ENCODE measurements at places on chromosomes 7 and 10.

GRCh38 chr7:43803865-43804264 is 45.4 kb downstream of the BLVRA start:
- no peak for DNase-seq

GRCh38 chr10:75397496-75398199 is 3.9 kb downstream of the ZNF503 start:
- no peak for DNase-seq

GRCh38 chr7:1961701-1962276 is 271.0 kb downstream of the MAD1L1 start:
- no peak for DNase-seq

DNA sequence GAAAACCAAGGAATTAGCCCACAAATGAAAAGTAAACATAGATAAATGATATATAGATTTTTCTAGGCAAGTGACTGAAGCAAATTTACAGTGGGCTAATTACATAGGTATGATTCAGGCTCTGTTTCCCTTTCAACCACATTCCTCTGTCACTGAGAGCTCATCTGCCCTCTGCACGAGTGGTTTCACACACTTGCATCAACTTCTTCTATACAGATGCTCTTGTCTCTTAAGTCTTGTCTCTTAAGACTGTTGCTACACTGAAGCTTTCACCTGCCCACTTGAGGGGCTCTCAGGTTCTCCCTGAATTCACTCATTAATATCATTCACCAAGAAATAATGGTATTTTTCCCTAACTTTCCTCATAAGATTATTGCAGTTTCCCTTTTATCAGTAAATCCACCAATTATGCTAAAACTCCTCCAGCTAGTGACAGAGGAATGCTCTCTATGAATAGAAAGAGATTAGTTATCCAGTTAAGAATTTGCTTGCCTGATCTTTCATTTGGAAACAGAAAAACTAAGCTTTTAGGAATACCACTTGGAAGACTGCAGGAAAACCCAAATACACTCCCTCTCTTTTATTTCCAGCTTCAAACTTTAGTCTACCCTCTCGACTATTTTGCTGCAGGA is 95.7 kb downstream of the ELAPOR2 start:
- DNase-seq: no peak

DNA sequence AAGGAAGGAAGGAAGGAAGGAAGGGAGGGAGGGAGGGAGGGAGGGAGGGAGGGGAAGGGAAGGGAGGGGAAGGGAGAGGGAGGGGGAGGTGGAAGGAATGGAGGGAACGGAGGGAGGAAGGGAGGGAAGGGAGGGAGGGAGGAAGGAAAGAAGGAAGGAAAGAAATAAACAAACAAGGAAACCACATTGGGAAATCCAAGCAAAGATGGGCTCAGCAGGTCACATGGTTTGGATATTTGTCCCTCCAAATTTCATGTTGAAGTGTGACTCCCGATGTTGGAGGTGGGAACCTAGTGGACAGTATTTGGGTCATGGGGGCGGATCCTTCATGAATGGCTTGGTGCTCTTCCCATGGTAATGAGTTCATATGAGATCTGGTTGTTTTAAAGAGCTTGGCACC is 454.6 kb upstream of the C7orf33 start:
- DNase-seq: no peak

DNA sequence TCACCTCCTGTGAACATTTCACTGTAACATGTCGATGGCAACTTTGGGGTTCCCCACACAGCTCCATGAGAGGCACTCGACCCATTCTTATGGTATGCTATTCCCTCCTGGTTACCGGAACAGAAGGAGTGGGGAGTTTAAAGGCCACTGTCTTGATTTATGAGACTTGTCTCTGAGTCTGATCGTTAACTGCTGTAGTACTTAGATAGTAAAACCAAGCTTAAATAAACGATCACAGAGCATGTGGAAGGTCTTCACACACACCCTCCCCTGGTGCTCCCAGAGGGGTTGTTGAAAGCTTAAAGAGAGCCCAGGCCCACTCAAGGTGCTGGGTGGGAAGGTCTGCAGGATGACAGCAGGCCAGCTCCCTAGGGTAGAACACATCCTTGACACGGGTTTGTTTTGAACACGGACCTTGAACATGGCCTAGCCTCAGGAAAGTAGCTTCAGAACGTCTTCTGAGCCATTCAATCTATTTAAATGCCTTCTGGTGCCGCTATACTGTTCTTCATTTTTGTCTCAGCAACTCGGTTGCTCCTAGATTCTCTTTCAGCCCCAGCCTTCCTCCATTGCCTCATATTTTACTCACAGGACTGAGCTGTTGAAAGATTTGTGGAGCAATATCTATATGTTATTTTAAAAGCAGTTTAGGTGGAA is 335.3 kb downstream of the FGFR2 start:
- no peak for DNase-seq

DNA sequence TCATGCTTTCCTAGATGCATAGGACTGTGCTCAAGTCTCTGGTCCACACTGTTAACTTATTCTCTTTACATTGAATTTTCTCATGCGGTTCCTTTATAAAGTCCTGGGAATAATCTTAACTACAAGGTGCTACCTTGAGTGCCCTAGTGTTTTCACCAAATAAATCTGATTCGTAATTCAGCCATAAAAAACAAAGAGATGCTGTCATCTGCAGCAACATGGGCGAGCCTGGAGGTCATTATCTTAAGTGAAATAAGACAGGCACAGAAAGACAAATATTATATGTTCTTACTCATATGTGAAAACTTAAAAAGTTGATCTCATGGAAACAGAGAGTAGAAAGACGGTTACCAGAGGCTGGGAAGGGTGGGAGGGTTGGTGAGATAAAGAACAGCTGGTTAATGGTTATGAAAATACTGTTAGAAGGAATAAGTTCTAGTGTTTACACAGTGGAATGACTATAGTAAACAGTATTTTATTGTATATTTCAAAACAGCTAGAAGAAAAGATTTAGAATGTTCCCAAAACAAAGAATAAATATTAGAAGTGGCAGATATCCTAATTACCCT is 38.3 kb downstream of the NT5C3A start:
- DNase-seq: no peak

GRCh38 chr7:127887631-127888030 is 143.6 kb downstream of the LRRC4 start:
- no peak for DNase-seq

GRCh38 chr7:99083068-99083651 is 60.7 kb downstream of the SMURF1 start:
- no peak for DNase-seq

- DNase-seq: no peak
Measured at GRCh38 chr10:84054743-84055142, 84.6 kb upstream of the GHITM start.

- DNase-seq: peak; percentile 30
Measured at GRCh38 chr10:3465406-3465891, 292.9 kb upstream of the PITRM1 start.

- no peak for DNase-seq
Measured at GRCh38 chr10:31723106-31723750, 205.4 kb downstream of the ARHGAP12 start.

- DNase-seq: no peak
Measured at GRCh38 chr10:72310241-72310633, 36.5 kb downstream of the DDIT4 start.

- peak; percentile 51 for DNase-seq
Measured at GRCh38 chr10:13271552-13272163, 28.2 kb downstream of the PHYH start.

DNA sequence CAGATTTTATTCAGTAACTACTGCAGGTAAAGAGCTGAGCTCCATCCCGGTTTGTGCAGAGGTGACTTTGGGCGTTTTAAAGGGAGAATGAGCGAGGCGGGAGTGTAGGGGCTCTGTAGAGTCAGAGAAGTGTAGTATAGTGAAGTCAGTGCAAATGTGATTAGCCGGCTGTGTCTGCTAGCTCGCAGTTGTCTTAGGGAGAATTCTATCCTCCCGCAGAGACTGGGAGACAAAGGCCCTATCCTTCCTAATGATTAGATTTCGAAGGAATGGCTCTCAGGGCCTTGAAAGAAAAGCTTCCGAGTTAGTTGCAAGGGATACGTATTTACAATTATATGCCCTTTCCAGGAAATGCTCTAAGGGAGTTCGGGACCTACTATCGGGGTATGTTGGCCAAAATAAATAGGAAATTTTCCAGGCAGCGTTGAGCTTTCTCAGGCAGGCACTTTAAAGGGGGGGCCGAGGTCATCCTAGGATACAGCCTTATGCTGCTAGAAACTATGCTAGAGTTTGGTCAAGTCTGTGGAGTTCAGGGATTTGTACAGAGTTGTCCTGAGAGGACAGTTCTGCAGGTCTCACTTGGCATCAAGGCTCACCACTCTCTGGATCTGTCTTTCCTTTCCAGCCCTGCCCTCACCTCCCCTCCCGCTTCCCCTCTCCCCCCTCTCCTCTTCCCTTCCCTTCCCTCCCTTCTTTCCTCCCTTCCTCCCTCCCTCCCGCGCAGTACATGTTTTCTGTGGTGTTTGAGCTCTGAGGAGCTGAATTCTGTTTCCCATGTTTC is 825 bp downstream of the MRPL32 start:
- DNase-seq: no peak

GRCh38 chr7:12564996-12565764 is 5.3 kb upstream of the SCIN start:
- no peak for DNase-seq

- DNase-seq: peak; percentile 44
Measured at GRCh38 chr7:35839860-35840854, 39.3 kb downstream of the SEPTIN7 start.

GRCh38 chr10:3169271-3169670 is 3.3 kb downstream of the PITRM1 start:
- no peak for DNase-seq

- DNase-seq: no peak
Measured at GRCh38 chr10:132438091-132439024, 41.4 kb downstream of the PWWP2B start.

DNA sequence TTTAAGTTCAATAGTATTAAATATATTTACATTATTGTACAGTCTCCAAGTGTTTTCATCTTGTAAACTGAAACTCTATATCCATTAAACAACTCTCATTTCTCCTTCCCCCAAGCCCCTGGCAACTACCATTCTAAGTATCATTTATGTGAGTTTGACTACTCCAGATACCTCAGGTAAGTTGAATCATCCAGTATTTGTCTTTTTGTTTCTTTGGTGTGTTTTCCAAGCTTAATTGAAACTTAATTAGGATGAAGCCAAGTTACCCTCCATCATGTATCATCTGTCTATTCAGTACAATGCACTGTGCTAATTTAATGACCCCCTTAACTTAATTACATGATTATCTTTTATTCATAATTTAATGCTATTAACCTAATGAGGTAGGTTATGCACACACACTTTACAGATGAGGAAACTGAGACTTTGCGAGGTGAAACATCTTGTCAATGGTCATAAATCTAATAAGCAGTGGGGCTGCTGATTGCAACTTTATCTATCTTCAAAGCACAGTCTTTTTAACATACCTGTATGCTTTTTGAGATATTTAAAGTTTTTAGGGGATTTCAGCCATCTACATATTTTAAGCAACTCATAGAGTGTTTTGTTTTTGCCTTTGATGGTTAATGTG is 663 bp downstream of the MACC1 start:
- DNase-seq: no peak

- no peak for DNase-seq
Measured at GRCh38 chr7:84982199-84982598, 204.7 kb downstream of the SEMA3D start.

DNA sequence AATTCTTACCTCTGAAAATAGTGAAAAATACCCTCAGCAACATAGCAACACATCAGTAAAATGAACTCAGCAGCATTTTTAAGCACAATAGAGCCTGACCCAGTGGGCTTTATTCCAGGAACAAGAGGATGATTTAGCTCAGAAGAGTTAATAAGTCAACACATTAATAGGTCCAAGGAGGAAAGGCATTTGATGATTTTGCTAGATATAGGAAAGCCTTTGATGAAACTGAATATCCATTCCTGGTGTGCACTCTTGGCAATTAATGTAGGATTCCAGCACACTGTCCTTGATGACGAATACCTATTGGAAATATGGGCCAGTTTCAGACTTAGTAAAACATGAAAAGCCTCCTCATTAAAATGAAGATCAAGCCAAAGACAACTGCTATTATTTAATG is 42.5 kb downstream of the RASGEF1A start:
- DNase-seq: no peak

DNA sequence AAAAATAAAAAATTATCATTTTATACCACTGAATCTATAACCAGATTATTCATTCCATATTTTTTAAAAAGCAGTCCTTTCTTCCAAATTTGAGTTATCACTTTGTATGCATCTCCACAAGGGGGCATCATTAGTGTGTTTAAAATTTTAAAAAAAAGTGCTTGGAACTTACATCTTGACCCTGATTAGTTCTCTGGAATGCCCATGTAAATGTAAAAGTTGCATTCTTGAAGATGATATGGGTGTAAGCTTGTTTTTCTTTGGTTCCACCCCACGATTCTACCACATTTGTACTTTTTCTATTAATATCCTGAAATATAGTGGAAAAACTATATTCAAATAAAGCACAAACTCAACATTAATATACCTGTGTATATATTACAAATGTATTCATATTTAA is 144.9 kb downstream of the ELAPOR2 start:
- no peak for DNase-seq

- no peak for DNase-seq
Measured at GRCh38 chr10:19043431-19043830, 5.2 kb upstream of the MALRD1 start.

- DNase-seq: no peak
Measured at GRCh38 chr10:67839951-67840350, 2.0 kb upstream of the DNAJC12 start.

GRCh38 chr7:43674559-43675436 is 54.5 kb downstream of the COA1 start:
- DNase-seq: peak; percentile 61

DNA sequence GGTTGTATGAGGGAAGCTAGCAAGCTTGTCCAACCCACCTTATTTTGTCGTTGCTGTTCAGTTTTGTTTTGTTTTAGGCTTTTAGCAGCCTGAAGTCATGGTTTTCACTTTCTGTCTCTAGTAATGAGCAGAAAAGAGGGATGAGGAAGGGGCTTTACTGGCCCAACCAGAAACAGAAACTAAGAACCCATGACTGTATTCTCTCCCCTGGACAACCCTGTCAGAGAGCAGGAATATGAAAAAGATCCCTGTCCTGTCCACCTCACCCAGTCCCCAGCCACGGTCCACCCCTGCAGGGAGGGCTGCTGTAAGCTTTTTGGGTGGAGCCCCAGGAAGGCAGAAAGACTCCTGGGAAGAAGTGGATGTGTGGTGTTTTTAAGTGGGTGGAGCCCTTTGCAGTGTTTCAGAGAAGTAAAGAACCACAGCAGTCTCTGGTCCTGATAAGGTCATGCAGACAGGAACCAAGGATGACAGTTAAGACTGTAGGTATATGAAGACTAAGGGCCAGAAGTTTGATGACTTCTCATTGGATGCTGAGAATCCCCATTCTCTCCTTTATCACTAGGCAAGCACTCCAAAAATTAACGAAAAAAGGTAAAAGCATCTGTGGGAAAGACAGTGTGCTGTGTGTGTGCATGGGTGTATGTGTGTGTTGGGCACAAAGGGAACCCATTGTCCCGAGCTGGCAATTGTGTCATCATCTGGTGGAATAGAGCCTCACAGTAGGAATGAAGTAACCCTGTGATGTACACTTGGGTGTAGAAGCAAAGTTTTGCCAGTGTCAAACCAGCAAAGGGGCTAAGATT is 13.8 kb downstream of the MRPL32 start:
- DNase-seq: no peak

GRCh38 chr7:77940647-77941046 is 142.1 kb downstream of the PHTF2 start:
- no peak for DNase-seq

Measured in SJSA1 (cell line).